ENCODE measurements at places on chromosomes 11 and 22. TPM values are rescaled to one million over a fixed set of nuclear protein-coding genes. Genes with fewer than 3 reads are reported as not detected.

DNA sequence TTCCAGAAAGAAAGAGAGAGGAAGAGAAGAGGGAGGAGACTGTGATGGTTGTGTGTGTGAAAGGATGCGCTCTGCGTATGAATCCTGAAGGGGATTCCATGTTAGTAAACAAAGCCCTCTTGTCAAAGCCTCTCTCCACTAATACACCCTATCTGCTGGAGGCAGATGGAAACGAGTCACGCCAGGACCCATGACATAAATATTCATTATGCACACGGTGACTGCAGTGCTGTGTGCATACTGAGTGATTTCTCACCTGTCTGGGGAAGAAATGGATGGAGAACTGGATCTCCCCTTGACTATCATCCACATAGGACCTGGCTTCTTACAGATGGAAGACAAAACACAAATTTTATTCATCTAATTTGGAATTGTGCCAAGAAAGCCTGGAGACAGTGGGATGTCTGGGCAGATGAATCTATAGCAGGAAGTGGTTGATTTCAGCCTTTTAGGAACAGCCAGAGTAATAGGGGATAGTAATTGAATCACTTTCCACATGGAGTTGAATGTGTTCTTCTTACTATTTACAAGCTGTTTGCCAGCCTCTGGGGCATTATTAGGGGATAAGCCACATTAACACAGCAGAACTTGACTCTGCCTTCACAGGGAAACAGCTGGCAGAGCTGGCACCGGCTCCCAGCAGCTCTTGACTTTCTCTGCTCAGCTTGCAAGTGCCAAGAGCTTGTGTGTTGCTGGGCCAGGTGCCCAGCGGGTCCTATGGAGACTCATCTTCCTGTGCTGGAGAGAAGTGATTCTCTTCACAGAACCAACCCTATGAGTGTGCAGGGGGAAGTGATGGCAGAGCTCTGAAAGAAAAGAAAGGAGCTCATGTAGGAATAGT is 9.0 kb downstream of the MTNR1B start:
- DNase-seq: peak; percentile 64

Gene DGAT2
- polyA plus RNA-seq: 1.3 TPM

Gene C11orf91
- polyA plus RNA-seq: 0.50 TPM

DNA sequence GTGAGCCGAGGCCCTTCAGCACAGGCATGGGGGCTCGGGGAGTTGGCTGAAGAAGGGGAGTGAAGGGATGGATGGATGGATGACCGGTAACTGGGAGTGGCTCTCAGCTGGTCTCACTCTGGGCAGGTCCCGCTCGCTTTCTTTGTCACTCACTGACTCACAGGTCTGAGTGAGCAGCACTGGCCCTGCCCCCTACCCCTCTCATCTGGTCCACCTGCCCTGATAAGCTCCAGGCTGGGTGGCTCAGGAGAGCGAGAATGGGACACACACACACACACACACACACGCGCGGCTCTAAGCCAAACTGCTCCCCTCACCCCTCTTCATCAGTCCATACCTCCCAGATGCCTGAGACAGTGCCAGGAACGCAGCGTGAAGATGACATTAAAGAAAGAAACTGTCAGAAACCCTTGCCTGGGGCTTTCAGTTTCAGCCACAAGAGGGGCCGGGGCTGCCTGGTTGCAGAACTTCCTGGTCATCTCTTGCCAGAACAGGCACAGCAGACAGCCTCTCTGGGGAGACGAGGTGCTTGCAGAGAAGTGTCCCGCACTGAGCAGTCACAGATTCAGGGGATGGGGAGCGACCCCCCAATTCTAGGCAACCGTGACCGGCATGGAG is 16.5 kb upstream of the SHISAL1 start:
- DNase-seq: no peak

Gene SAA1
- polyA plus RNA-seq: 39.1 TPM

Gene SAA2
- 0.72 TPM for polyA plus RNA-seq

Gene PANX3
- polyA plus RNA-seq: not detected

- DNase-seq: no peak
These were observed 9.1 kb downstream of the NRXN2 start for GRCh38 chr11:64713781-64714363.

DNA sequence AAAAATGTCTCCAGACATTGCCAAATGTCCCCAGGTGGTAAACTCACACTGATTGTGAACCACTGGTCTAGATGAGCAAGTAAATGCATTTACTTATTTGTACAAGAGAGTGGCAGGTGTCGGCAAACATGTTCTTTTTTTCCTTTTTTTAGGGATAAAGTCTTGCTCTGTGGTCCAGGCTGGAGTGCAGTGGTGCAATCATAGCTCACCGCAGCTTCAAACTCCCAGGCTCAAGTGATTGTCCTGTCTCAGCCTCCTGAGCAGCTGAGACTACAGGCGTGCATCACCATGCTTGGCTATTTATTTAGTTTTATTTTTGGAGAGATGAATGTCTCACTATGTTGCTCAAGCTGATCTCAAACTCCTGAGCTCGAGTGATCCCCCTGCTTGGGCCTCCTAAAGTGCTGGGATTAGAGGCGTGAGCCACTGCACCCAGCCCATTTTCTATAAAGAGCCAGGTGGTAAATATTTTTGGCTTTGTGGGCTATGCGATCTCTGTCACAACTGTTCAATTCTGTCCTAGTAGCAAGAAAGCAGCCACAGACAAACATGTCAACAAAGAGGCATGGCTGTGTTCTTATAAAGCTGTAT is 1.4 kb downstream of the VPREB1 start:
- no peak for DNase-seq

Gene MMP12
- not detected for polyA plus RNA-seq

DNA sequence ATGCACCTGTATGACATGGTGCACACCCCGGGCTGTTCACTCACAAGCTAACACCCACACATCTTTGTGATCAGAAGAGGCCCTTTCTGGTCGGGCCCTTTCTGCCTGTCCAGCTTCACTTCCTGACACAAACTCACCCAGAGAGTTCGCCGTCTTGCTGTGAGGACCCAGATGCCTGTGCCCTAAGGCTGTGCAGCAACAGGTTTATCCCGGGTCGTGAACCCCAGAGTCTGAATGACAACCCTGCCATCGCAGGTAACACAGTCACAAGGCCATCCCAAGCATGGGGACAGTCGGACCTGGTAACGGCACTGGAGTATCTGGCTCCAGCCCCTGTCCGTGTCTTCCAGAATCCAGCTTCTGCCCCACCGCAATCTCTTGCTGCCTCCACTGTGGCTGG is 235.1 kb downstream of the BUD13 start:
- no peak for DNase-seq

DNA sequence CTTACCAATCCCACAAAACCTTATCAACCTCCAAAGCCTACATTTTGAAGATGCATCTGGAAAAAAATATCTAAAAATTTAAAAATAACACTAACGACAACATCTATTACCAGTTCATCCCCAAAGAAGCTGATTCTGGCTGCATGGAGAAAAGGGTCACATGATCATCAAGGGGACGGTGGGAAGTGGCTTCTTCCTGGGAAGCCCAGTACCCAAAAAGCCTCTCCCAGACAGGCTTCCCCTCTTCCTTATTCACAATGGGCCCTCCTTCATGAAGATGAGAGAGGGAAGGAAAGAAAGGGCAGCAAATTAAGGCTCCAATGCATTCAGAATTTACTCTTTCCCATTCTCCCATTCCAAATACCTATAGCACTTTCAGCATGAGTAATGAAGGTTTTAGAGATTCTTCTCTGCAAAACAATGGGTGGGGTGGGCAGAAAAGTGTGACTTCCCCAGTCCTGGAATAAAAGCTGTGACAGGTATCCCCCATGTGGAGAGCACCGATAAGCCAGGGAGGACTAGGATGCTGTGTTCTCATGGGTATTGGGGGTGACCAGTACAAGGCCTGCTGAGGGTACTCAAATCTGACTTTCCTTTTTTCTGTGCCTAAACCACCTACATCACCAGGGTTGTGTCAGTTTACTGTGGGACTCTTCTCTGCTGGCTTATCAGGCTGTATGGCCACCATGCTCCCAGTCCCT is 88.2 kb downstream of the SIK3 start:
- no peak for DNase-seq

Gene OR4A16
- not detected for polyA plus RNA-seq

DNA sequence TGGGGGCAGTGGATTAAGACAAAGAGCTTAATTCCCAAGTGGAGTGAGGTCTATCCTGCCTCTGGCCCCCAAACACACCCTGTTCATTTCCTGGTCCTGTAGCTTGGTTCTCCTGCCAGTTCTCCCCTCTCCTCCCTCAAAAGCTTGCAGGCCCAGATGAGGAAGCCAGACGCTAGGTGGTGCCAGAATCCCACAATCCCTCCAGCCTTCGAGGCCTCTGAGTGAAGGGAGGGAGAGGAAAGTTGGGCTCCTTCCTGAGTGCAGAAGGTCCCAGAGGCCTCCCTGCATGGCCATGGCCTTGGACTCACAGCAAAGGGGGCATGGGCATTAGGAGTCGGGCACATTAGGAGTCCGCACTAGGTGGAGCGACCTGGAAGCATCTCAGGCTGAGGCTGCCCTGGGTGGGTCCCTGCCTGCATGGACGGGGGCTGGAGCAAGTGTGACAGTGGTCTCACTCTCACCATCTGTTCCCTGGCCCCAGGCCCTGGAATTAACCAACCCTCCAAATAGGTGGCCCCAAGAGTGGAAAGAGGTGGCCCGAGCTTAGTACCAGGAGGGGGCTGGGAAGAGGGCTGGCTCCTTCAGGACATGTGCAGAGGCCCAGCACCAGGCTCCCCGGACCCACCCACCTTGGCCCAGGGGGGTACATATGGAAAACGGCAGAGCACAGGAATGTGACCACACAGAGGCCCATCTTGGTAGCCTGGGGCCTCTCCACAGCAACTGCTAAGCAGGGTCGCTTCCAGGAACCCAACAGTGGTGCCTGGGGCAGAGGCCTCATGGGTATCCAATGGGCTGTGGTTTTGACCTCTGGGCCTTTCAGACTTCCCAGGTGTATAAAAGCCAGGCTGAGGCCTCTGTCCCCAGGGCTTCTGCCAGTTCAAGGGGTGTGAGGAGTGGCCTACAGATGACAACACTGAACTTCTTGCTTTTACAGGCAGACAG is 5.2 kb downstream of the FXYD2 start:
- no peak for DNase-seq

Gene TUBA8
- polyA plus RNA-seq: 0.45 TPM

- no peak for DNase-seq
These were observed 126.4 kb upstream of the KIRREL3 start for GRCh38 chr11:127126986-127127385.

Gene SMIM35
- polyA plus RNA-seq: not detected
